ENCODE measurements at places on chromosomes 1 and 21. TPM values are rescaled to one million over a fixed set of nuclear protein-coding genes. Genes with fewer than 3 reads are reported as not detected.

SPRR1B gene
- polyA plus RNA-seq: not detected

PTGFR gene
- 0.60 TPM for polyA plus RNA-seq

URB2 gene
- 8.2 TPM for polyA plus RNA-seq

ITLN2 gene
- not detected for polyA plus RNA-seq

CFAP107 gene
- 0.89 TPM for polyA plus RNA-seq

SPRR2F gene
- polyA plus RNA-seq: not detected

HSD3B2 gene
- 1.8 TPM for polyA plus RNA-seq

FCRL4 gene
- polyA plus RNA-seq: not detected

MCOLN2 gene
- 0.56 TPM for polyA plus RNA-seq

LAMC2 gene
- polyA plus RNA-seq: 7.1 TPM

GUCA2A gene
- polyA plus RNA-seq: not detected

DNA sequence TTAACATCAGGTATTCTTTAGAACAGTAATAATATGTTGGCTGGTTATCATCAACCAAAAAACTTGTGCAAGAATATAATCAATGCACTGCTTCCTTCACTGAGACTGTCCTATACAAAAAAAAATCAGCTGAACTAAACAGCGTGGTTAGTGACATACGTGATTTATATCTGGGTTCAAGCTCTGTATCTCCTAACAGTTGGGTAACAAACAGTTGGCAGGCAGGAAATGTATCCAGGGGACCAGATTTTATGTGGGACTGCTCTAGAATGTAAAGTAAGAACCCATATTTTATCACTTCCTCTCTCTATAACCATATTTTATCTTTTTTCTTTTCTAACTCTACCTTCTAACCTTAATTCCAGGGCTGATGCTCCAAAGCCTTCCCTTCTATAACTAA lies 8.0 kb downstream of the ACBD6 start:
- no peak for DNase-seq

- peak; percentile 12 for DNase-seq
Observed at GRCh38 chr1:104132382-104132973, 382.8 kb downstream of the AMY1C start.

- no peak for DNase-seq
Observed at GRCh38 chr1:178533121-178533946, 20.4 kb downstream of the TEX35 start.

- no peak for DNase-seq
Observed at GRCh38 chr1:42423681-42424080, 32.1 kb downstream of the ZMYND12 start.

- no peak for DNase-seq
Observed at GRCh38 chr1:23597635-23598388, 38.5 kb upstream of the ID3 start.

DNA sequence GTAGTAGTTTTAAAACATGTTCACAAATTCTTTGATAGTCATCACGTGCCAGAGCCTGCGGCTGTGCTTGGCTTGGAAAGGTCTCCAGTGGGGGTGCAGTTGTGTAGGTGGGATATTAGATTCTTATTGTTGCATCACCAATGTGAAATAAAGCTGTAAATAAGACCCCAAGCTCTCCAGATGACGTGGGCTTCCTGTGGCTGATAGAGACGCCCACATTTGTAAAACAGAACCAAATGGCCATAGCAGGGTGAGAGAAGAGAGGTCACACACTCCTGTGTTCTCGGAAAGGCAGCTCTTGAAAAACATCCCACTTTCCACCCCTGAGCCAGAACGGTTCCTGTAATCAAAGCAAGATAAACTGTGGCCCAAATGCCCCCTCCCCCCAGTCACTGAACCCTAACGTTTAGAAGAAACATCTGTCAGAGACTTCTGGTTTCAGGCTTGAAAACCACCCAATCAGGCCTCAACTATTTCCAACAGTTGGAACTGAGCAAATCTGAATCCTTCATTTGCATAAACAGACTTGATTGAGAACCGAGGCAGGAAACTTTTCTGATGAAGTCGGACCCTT lies 6.6 kb upstream of the NTPCR start:
- peak; percentile 43 for DNase-seq

- no peak for DNase-seq
Observed at GRCh38 chr1:237353918-237354317, 311.9 kb downstream of the RYR2 start.

- DNase-seq: no peak
Observed at GRCh38 chr1:206713070-206713469, 28.4 kb downstream of the MAPKAPK2 start.

DNA sequence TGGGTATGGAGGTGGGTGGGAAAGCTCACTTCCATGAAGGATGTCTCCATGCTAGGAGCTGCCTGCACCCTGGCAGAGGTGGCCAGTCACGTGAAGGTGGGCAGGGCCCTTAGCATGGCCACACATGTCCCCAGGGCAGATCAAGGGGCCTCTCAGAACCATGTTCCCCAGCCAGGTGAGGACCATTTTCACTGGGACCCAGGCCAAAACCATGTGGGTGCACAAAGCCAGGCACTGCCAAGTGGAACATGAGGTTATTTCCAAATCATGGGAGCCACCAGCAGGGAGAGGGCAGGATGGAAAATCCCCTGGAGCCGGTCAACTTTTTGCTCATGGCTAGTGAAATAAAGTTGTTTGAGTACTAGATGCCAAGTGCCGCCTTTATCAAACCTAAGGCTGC lies 9.7 kb downstream of the ZNF692 start:
- DNase-seq: no peak

- no peak for DNase-seq
Observed at GRCh38 chr1:1141244-1141910, 25.5 kb upstream of the C1orf159 start.

DNA sequence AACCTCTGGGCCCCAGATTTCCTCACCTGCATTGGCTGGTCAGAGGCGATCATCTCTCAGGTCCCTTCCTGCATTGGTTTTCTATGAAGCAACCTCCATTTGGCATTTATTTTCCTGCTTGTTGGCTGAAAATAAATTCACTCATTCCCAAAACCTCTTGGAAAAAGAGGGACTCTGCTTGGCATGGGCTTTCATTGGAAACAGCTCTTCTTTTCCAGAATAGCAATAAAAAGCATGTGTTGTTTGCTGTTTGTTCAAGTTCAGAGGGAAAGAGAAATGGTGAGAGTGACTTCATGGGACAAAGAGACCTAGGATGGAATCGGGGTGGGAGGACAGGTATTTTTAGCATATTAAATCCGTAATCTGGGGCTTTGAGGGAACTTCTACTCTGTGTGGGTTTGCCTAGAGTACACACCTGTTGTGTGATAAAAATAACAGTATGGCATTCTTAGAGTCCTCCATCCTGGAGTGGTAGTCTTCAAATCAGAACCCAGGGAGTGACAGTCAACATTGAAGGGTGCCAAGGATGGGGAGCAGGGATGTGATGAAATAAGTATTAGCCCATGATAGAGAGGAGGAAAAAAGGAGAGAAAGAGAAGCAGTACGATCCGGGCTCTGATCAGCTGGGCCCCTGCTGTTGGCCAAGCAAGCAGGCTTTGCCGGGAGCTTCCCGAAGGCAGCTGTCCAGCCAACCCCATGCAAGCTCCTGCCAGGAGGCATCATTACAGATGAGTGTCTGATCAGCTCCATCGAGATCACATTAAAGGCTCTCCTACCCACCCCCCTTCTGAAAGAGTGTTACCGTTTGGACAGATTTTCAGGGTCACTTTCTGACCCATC lies 131.9 kb upstream of the NFIA start:
- DNase-seq: no peak

DNA sequence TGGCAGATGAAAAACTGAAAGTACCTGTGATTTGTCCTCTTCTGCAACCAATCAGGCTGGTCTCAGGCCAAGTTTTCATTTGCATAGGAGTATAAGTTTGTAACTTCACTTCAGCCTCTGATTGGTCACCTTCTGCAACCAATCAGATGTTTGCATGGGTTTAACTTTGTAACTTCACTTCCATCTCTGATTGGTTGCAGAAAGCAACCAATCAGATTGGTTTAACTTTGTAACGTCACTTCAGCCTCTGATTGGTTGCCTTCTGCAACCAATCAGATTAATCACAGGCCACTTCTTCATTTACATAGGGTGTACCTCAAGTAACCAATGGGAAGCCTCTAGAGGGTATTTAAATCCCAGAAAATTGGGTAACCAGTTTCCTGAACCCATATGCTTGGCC lies 18.9 kb upstream of the TUT4 start:
- DNase-seq: no peak

DNA sequence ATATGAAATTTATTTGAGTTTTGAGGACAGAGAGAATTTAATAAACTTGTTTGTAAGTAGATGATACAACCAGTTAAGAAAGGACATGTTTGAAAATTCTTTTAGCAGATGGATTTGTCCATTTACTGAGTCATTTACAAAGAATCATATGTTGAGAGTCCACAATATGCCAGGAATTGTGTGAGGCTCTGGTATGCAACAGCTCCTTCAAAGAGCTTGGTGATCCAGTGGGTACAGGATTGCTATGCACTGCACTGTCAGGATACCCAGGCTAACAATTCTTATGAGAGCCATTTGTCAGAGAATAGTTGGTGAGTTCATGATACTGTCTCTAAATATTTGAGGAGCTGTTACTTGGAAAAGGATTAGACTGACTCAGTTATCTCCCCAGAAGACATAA lies 11.0 kb downstream of the DNM3 start:
- no peak for DNase-seq

DNA sequence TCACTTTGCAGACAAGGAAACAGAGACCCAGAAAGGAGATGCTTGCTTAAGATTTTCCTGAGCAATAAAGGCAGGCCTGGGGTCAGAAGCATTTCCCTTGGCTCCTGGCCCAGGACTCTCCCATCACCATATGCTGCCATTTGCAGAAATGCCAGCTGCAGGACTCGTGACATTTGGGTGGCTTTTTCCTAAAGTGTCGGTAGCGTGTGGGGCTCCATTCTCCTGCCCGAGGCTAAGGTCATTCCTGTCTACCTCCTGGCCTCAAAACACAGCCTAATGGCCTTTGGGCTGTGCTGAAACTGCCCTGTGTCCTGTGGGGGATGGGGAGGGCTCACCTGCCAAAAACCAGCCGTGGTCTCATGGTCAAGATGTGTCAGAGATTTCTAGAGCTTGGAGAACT lies 216.1 kb upstream of the EDN2 start:
- no peak for DNase-seq

- no peak for DNase-seq
Observed at GRCh38 chr1:245599371-245600174, 444.8 kb downstream of the KIF26B start.

- no peak for DNase-seq
Observed at GRCh38 chr21:14548779-14549178, 2.7 kb upstream of the SAMSN1 start.

DNA sequence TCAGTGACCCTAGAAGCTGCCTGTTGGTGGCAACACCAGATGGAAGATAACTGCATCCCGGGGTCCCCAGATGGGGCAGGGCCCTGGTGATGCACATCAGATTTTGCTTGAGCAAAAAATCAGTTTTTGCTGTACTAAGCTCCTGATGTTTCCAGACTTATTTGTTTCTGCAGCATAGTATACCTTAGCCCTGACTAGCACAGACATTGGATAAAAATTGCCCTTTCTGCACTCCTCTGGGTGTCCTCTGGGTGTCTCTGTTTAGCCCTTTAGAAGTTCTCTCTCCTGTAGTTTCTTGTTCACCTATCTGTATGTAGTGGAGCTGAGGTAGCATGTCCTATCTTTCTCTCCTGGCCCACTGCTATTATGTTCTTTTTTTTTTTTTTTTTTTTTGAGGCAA lies 30.3 kb upstream of the PLA2G2C start:
- no peak for DNase-seq

DNA sequence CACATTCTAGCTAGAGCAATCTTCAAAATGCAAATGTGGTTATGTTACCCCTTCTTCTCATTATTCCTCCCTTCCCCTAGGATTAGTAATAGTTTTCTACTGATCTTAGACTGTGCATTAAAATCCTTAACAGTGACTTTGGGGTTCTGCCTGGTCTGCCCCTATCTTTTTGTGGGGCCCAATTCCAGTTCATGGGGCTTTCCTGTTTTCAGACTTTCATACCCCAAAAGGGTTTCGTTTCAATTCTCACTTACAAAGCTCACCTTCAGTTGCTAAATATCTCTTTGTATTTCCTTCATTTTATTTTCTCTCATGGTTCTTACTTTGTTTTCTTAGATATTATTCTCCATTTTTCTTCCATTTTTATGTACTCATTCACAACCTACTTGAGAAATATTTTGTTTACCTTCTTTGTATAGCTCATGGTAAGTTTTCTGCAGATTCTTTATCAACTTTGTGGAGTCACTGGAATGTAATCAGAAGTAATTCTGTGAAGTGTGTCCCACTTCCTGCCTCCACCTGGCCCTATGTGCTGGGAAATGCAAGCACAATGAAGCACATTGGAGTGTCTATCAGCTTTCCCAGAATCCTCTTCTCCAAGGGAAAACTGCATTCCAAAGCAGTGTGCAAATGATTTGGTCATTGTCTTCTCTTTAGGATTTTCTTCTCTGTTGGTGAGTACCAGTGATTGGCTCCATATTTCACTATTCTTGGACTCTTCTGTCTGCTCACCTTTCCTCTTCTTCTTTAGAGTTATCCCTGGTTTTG lies 350.2 kb downstream of the ZNF326 start:
- no peak for DNase-seq

GRCh38 chr1:16215882-16216753 lies 3.7 kb upstream of the ARHGEF19 start:
- DNase-seq: peak; percentile 91

Data from right renal pelvis (tissue), 4 donors.